Dorsolateral prefrontal cortex (tissue), 122 donors: ENCODE measurements at places on chromosomes 7 and 10.

DNA sequence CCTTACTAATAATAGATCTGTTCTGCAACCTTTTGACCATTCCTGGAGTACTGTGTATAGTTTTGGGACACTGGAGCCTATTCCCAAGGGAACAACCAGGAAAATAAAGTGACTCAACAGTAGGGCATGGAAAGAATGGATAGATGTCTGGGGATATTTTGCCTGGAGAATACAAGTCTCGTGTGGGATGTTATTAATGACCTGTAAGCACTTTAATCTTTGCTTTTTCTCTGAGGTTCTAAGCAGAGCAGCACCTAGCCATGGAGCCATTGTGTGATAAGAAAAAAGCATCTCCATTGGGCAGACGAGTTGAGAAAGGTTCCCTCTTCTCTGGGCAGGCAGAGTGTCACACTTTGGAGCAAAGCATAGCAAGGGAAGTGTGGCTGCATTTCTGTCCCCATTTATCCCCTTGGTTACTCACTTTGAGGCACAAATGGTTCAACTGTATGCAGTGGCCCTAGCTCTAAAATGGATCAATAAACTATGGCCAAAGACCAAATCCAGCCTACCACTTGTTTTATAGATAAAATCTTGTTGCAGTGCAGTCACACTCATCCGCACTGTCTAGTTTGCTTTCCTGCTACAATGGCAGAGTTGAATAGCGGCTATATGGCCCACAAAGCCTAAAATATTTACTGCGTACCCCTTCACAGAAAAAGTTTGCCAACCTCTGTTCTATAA lies 21.0 kb upstream of the CCDC71L start:
- DNase-seq, result no peak

DNA sequence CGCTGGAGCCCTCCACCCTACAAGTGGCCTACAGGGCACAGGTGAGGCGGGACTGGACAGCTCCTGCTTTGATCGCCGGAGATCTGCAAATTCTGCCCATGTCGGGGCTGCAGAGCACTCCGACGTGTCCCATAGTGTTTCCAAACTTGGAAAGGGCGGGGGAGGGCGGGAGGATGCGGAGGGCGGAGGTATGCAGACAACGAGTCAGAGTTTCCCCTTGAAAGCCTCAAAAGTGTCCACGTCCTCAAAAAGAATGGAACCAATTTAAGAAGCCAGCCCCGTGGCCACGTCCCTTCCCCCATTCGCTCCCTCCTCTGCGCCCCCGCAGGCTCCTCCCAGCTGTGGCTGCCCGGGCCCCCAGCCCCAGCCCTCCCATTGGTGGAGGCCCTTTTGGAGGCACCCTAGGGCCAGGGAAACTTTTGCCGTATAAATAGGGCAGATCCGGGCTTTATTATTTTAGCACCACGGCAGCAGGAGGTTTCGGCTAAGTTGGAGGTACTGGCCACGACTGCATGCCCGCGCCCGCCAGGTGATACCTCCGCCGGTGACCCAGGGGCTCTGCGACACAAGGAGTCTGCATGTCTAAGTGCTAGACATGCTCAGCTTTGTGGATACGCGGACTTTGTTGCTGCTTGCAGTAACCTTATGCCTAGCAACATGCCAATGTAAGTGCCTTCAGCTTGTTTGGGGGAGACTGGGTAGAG lies at the start of gene COL1A2:
COL1A2 (plus strand) TSS at position 459 of the 704 bp plus-strand sequence; CDS start at position 596, 137 bp downstream.
- no peak for DNase-seq

DNA sequence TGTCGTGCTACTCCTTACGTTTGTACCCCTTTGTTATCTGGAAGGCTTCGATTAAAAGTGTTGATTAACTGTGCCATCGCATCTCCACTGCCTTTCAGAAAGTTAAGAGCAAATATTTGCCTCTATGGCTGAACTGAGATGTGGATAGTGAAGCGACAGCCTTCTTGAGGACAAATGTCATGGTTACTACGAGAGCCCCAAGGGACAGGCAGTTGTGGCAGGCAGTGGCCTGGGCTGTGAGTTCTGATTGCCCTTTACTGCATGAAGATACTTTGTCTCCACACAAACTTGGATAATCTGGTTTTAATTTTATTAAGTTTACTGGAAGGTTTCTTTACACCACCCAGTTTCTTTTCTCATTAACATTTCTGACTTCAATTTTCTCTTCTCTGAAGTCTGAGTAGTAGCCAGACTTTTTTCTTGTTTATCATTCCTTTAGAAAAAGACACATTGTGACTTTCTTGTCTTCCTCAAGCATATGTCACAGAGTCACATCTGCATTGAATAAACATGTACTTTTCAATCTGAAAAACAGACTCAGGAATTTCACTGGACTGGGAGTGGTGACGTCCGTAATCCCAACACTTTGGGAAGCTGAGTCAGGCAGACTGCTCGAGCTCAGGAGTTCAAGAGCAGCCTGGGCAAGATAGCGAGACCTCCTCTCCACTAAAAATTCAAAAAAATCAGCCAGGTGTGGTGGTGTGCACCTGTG lies 1.5 kb downstream of the TAS2R41 start:
- no peak for DNase-seq

DNA sequence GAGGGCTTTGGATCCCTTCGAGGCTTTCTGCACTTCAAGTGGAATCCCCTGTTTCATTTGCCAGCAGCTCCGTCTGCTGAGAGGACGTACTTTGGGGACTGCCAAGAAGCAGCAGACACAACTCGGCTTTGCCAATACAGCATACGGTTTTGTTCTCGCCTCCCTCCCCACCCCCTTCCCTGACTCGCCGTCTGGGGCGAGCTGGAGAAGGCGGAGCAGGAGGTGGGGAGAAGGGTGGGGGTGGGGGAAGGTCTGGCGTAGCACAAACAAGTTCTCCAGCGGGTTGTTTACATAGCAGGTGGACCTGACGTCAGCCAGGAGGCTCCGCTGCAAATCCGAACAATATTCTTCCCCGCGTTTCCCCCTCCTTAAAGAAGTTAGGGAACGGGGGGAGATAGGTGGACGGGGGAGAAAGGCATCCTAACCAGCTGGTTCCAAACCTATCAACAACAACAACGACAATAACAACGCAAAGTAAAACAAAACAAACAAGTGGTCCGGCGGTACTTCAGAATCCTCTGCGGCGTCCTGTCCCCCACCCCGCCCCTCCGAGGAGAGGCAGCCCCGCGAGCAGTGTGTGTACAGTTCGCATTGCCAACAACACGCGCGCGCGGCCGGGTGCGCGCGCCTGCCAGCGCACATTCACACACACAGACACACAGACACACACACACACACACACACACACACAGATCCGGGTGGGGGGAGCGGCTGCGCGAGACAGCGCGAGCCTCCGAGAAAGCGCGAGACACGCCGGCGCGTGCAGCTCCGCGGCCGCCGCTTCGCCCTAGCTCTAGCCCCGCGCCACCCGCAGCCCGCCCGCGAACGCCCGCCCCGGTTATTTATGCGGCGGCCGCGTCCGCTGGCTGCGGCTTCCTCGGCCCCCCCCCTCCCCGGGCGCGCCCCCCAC lies 167.0 kb upstream of the PPP1R3A start:
- DNase-seq, result peak; percentile 26

GRCh38 chr10:30821994-30822692 lies 192.6 kb upstream of the LYZL2 start:
- no peak for DNase-seq

DNA sequence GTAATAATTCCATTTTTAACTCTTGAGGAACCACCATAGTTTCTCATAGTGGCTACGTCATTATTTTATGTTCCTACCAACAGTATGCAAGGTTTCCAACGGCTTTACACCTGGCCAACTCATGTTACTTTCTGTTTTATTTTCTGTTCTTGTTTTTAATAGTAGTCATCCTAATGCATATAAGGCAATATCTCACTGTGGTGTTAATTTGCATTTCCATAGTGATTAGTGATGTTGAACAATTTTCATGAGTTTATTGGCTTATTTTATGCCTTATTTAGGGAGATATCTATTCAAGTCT lies 465.5 kb upstream of the KLF6 start:
- no peak for DNase-seq

DNA sequence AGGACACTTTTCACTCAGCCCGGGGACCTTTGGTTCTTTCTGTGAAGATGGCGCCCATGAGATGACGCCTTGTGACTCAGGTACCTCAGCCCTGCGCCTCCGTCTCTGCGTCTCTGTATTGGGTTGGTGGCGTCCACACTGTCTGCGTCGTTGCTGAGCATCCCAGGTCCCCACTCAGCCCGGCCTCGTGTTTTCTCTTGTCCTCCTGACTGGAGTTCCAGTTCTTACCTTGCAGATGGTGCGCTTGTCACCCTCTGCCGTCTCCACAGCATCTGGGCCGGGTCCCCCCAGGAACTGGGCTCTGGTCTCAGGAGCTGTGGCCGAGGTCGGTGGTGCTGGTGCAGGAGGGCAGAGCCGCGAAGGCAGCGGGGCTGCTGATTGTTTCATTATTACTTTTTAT lies 150.4 kb downstream of the WDR37 start:
- peak; percentile 25 for DNase-seq

GRCh38 chr7:140673774-140674155 lies 1.0 kb downstream of the ADCK2 start:
- peak; percentile 31 for DNase-seq

- DNase-seq, result no peak
Measured at GRCh38 chr7:139038691-139039090, 2.8 kb upstream of the ZC3HAV1L start.

DNA sequence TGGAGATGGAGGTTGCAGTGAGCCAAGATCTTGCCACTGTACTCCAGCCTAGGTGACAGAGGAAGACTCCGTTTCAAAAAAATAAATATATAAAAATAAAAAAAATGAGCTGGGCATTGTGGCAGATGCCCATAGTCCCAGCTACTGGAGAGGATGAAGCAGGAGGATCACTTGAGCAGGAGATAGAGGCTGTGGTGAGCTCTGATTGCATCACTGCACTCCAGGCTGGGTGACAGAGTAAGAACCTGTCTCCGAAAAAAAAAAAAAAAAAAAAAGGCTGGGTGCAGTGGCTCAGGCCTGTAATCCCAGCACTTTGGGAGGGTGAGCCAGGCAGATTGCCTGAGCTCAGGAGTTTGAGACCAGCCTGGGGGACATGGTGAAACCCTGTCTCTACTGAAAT lies 11.8 kb downstream of the ZNF487 start:
- DNase-seq, result no peak

- no peak for DNase-seq
Measured at GRCh38 chr10:14904316-14904732, 25.7 kb downstream of the SUV39H2 start.

DNA sequence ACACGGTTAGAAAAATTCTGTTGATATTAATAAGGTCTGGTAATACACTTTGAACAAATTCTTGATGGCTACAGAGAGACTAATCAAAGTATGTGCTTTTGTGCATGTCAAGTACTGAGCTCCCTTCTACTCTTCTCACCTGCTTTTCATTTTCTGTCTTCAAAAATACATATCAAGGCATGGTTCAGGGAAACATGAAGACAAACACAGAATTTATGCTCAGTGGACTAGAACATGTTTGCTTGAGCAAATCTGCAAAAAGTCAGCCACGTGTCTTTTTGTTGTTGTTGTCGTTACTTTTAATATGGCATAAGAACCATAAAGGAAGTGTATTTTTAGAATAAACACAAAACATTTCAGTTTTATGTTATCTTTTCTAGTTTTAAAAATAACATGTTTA lies 21.9 kb downstream of the CDK13 start:
- no peak for DNase-seq

DNA sequence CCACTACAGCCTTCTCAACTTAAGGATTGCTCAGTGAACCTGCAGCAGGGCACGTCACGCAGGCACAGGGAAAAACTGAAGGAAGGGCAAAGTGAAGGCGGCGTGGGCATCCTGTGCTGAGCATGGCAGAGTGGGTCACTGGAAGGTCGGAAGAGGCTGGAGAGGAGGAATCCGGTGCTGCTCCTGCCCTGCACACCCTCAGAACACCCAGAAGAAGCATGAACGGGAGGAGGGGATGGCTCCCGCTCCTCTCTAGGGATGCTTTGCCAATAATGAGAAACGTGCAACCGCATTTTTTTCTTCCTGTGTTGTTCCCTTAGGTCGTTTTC lies 175.1 kb downstream of the TNS3 start:
- DNase-seq, result no peak

DNA sequence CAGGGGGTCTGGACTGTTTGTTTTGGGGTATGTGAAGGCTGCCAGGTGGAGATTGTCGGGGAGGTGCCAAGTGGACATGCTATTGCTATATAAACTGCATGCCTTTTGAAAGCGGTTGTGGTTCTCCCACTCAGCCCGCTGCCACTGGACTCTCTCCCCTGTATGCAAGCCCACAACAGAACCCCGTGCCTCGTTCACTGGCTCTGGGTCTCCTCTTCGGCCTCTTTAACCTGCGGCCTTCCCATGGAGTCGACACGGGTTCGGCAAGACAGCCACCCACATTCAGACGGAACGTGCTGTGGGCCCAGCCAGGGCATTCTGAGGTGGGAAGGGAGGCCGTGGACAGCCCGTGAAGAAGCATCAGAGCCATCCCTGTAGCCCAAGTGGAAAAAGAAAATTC lies 50.3 kb downstream of the SVIL start:
- no peak for DNase-seq

GRCh38 chr7:54843841-54844355 lies 84.9 kb upstream of the SEC61G start:
- no peak for DNase-seq

DNA sequence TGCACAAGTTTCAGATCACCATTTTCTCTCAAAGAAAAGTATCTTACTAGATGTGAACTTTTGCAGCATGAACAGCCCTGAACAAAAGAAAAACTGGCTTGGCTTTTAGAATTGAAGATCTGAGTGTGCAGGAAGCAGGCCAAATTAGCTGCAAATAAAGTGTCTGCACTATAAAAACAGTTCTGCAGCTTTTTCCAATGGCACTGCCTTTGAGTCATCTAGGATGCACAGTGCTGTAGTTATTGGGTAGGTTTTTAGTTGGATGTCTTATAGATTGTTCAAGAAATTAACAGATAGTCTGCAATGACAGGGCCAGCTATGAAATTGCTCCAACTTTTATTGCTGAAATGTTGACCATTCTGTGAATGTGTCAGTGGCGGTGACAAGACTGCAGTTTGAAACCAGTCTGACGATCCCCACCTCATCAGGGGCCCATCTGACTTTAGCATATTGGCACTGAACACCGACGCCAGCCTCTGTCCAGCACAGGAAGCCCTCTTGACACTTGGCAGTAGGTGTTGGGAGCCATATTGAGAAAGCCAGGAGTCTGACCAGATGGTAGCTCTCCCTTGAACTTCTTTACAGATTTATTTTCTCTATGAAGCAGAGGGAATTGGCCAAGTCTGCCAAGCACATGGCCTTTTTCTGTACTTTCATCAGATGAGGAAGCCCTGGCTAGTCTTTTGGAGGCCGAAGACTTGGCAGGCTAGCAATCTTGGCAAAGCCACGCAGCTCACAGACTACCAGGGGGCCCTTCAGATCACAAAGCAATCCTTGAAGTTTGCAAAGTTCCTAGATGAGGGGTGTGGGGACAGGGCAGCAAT lies 490.6 kb downstream of the NEBL start:
- no peak for DNase-seq

- no peak for DNase-seq
Measured at GRCh38 chr7:20447021-20447650, 116.4 kb downstream of the ITGB8 start.

GRCh38 chr10:99984211-99985034 lies 25.3 kb downstream of the DNMBP start:
- DNase-seq, result no peak
